Endothelial cell of umbilical vein (primary cell): ENCODE measurements at places on chromosomes 1 and 21. TPM values are rescaled to one million over a fixed set of nuclear protein-coding genes. Genes with fewer than 3 reads are reported as not detected.

GRCh38 chr1:220426989-220427388 is 100.9 kb upstream of the MARK1 start:
- no peak for DNase-seq

GRCh38 chr21:45391743-45392572 is 13.0 kb upstream of the COL18A1 start:
- DNase-seq, result no peak

GRCh38 chr1:248406721-248407692 is 4.2 kb downstream of the OR2T1 start:
- DNase-seq, result no peak

- DNase-seq, result no peak
Observed at GRCh38 chr1:109357616-109358015, 40.1 kb downstream of the SORT1 start.

PLPPR5 gene
- not detected in 2 replicates for total RNA-seq
